Activated CD4-positive, alpha-beta T cell treated with anti-CD3 and anti-CD28 coated beads, Interleukin-2, amount 10 ng/mL, durations not matched to agents 24 days and 14 days (primary cell): ENCODE measurements at places on chromosomes 3 and 15. TPM values are rescaled to one million over a fixed set of nuclear protein-coding genes. Genes with fewer than 3 reads are reported as not detected.

GRCh38 chr15:74227968-74228722 lies 8.0 kb upstream of the CCDC33 start:
- peaks cover 17% of the 10 kb centered on the region for H3K27me3 ChIP-seq
- no peak for DNase-seq
- H3K36me3 ChIP-seq: no peaks in the 10 kb centered on the region
- no peak overlapping the region for H3K27ac ChIP-seq
- no peak overlapping the region for H3K4me3 ChIP-seq

DNA sequence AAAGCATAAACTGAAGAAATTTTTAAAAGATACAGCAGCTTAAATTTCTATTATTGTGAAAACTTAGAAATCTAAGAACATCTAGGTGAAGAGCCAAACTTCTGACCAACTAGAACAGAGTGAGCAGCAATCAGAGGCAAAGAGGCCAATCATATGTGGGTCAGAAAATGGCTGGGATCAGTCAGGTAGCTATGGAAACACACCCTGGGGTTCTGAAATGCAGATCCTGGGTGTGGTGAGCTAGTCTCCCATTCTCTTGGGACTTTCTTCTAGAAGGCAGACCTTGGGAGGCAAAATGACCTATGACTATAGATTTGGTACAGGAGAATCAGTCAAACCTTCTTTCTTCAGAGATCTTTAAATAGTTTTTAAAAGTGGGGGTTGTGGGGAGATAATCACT lies 385.8 kb downstream of the TBC1D5 start:
- H3K4me3 ChIP-seq: no peak overlapping the region
- H3K27ac ChIP-seq: no peak overlapping the region
- DNase-seq: no peak

The SLC12A6 gene
- 18.4 and 19.4 TPM in 2 replicates for total RNA-seq

DNA sequence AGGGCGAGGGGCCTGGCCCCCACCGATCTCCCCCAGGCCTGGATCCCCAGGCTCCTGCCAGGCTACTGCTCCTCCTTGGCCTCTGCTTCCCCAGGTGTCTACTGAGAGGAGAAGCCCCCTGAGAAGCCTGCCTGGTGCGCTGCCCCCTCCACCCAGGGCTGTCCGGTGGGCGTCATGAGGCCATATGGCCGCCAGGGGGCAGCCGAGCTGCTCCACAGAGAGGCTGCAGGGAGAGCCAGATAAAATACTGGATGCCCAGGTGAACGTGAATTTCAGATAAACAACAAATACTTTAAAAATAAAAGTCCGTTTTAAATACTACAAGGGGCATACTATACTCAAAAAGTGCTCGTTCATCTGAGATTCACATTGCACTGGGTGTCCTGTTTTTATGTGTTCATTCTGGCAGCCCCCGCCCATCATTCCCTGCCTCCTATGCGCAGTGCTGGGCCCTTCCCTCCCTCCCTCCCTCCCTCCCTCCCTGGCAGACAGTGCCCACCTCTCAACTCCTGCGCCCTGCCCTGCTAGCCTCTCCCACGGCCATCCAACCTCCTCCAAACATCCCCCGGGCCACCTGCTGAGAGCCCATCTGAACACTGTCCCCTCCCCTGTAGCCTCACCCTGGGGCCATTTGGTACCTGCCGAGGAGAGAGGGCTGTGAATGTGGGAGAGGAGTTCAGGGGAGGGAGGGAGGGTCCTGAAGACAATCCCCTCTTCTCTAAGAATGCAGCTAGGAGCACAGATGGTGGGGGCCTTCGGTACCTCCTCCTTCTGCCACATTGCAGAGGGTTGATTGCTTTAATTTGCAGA lies 29.6 kb downstream of the PSTPIP1 start:
- H3K4me3 ChIP-seq: no peak overlapping the region
- H3K27me3 ChIP-seq: no peaks in the 10 kb centered on the region
- H3K36me3 ChIP-seq: peaks cover 63% of the 10 kb centered on the region
- peak; percentile 91 for DNase-seq
- H3K4me1 ChIP-seq: peaks cover 52% of the 10 kb centered on the region
- peak overlapping the region; percentile 98 for H3K27ac ChIP-seq

The TF gene
- total RNA-seq: 0.02 and 0.26 TPM in 2 replicates

DNA sequence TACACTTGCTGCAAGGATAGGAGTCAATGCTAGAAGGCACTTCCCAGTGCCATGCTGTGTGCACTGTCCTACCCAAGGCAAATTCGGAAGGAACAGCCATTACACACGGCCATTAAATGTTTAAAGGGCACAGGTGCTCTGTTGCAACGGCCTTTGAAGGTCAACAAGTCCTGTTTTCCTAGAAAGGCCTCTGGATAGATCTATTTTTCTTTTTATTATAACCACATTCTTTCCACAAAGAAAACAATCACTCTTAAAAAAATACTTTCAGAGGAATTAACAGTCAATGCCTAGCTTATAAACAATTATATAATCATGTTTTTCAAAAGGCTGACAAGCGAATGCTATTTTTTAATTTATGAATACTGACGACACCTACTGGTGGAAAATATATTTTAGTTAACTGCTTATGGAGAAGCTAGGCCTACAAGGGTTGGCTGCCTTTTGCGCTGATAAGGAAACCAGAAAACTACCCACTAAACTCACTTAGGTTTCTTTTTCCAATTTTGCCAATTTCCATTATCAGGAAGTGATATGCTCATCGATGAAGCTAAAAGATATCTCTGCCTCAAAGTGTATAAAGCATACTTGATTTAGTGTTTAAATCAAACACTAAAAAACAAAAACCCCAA lies 2.4 kb downstream of the ARHGEF3 start:
- H3K4me3 ChIP-seq: peak overlapping the region; percentile 97
- peak overlapping the region; percentile 78 for H3K27ac ChIP-seq
- H3K27me3 ChIP-seq: no peaks in the 10 kb centered on the region
- peaks cover 42% of the 10 kb centered on the region for H3K36me3 ChIP-seq
- peaks cover 59% of the 10 kb centered on the region for H3K4me1 ChIP-seq

The CADPS gene
- not detected in 2 replicates for total RNA-seq

DNA sequence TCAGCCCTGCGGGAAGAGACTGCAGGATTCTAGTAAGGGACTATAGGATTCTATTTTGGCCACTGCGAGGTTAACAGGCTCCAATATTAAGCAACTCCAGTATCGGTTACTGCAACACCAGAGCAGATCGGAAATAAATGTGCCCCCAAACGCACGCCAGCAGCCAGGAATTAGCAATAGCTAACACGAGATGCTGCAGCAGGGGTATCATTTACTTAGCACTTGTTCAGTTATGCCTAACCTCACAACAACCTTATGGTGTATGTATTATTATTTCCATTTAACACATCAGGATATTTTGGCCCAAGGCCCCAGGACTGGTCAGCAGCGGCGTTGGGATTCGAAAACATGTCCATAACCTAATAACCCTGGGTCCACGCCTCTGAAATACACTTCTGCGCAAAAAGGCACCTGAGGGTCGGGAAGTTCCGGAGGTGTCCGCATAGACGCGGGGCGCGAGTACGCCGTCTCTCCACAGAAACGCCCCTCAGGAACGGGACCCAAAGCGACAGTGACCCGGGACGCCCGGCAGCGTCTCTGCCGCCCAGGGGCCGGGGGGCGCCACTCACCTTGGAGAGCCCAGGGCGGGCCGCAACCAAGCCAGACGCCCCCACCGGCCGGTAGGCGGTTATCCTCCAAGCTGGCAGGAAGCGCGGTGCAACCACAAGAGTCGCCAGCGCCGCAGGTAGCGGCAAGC lies 681 bp downstream of the PIK3CB start:
- DNase-seq: peak; percentile 89
- H3K4me3 ChIP-seq: peak overlapping the region; percentile 93
- peaks cover 13% of the 10 kb centered on the region for H3K36me3 ChIP-seq

The GXYLT2 gene
- total RNA-seq: not detected in 2 replicates

- peaks cover 32% of the 10 kb centered on the region for H3K4me1 ChIP-seq
- no peak for DNase-seq
- H3K27ac ChIP-seq: no peak overlapping the region
- no peak overlapping the region for H3K4me3 ChIP-seq
- H3K27me3 ChIP-seq: no peaks in the 10 kb centered on the region
- peaks cover 1% of the 10 kb centered on the region for H3K36me3 ChIP-seq
Measured at GRCh38 chr3:100265016-100265415, 4.2 kb downstream of the TBC1D23 start.

The C3orf70 gene
- 0.02 and 0.05 TPM in 2 replicates for total RNA-seq

The ZCWPW2 gene
- total RNA-seq: 0.14 TPM in 1 of 2 replicates, not detected in the other

DNA sequence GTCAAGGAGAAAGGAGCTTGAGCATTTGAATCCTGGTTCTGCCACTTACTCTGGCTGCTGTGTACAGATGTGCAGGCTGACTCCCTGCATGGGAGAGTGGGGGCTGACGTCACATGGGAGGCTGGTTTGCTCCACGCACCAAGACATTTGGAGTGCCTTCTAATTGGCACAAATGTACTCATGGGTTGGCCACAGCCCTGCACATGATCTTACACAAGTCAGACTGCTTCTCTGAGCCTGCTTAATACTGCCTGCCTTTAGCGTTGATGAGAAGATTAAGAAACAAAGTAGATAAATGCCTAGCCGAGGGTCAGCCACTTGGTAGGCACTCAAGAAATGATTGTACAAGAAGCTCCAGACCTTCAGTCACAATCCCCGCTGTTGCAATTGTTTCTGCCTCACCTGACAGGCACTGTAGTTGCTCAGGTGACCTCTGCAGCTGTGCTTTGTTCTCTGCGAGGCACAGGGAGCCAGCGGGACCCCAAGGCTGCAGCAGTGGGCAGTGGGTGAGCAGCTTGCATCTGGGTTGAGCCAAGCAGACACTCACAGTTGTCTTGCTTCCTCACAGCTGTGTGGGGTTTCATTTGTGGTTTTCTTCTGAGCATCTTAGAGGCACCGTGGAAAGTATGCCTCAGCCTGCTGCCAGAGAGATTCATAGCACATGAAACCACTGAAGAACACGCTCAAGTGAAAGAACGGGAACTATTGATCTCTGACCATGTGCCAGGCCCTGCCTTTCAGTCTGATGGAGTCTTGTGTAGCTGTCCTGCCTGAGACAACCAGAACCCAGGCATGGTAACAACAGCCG lies 33.1 kb downstream of the GRK7 start:
- no peaks in the 10 kb centered on the region for H3K36me3 ChIP-seq
- H3K4me3 ChIP-seq: peak overlapping the region; percentile 84
- peak overlapping the region; percentile 100 for H3K27ac ChIP-seq
- DNase-seq: peak; percentile 92
- H3K27me3 ChIP-seq: no peaks in the 10 kb centered on the region

GRCh38 chr3:23884481-23884880 lies 32.3 kb downstream of the NKIRAS1 start:
- H3K36me3 ChIP-seq: peaks cover 8% of the 10 kb centered on the region
- H3K4me1 ChIP-seq: peaks cover 4% of the 10 kb centered on the region
- H3K27me3 ChIP-seq: no peaks in the 10 kb centered on the region
- no peak overlapping the region for H3K4me3 ChIP-seq

GRCh38 chr3:168824107-168824506 lies 728.4 kb upstream of the GOLIM4 start:
- no peaks in the 10 kb centered on the region for H3K36me3 ChIP-seq
- no peaks in the 10 kb centered on the region for H3K27me3 ChIP-seq
- no peak overlapping the region for H3K4me3 ChIP-seq
- DNase-seq: no peak
- no peak overlapping the region for H3K27ac ChIP-seq
- H3K4me1 ChIP-seq: no peaks in the 10 kb centered on the region
